ENCODE measurements at places on chromosomes 1 and 21.

DNA sequence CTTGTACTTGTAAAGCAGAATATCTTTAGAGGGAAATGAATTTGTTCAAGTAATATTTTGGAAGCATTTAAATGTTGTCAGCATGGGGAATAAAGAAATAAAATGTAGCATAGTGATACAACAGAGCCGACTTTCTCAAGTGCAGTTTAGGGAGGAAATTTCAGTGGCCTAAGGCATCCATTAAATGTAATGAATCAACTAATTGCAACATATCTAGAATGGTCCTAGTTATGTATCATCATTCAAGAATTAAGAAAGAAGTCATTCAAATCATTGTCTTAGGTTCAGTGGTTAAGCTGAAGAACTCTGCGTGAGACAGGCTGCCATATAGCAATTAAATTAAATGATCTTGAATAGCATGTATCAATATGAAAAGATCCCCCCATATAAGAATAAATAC lies 360.7 kb downstream of the TBX15 start:
- DNase-seq = no peak

- DNase-seq = no peak
Observed at GRCh38 chr1:25757846-25758185, 42.2 kb upstream of the SELENON start.

DNA sequence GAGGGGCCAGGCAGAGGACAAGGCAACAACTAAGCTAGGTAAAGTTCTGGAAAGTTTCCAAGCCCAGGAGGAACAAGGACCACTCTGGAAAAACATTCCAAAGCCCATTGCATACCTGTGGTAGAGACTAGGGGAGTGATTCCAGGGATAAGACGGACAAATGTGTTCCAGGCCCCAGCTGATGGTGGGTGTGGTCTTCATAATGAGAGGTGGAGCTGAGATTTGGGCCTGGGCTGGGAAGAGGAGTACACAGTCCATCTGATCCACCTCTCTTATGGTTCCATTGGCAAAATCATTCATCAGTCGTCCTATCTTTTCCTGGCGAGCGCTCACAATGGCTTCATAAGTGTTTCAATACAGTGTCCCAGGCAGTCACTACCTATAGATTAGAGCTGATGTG lies 4.5 kb downstream of the KLHDC7A start:
- DNase-seq = no peak

DNA sequence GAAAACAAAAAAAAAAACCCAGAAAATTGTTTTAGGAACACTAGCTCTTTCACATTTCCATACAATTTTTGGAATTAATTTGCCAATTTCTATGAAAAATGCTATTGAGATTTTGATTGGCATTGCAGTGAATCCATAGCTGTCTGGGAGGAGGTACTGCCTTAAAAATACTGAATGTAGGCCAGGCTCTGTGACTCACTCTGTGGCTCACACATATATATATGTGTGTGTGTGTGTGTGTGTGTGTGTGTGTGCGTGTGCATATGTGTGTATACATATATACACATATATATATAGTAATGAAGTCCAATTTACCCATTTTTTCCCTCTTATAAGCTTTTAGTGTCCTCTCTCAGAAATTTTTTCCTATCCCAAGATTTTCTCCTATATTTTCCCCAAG lies 214.2 kb upstream of the DMRTA2 start:
- no peak for DNase-seq

DNA sequence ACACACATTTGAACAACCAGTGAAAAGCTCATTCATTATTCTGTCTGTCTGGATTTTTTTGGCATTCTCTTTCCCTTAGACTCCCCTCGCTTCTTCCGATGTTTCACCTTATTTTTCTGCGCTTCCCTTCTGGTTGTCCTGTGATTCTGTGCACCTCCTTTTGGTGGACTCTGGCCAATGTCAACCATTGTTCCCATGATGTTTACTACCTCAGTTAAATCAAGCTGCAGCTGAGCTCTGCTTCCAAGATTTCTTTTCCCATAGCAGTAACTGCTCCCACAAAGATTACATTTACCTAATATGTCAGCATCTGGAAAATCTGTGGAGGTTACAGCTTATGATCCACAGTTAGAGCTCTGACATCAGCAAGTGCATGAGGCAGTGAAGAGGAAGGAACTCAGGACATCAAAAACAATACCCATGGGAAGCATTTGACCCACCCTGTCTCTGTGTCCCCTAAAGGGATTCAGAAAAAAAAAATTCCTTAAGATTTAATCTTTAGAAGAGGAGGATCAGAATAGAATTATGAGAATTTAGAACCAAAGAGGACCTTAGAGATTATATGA lies 69.9 kb upstream of the ADAMTS5 start:
- DNase-seq = no peak

DNA sequence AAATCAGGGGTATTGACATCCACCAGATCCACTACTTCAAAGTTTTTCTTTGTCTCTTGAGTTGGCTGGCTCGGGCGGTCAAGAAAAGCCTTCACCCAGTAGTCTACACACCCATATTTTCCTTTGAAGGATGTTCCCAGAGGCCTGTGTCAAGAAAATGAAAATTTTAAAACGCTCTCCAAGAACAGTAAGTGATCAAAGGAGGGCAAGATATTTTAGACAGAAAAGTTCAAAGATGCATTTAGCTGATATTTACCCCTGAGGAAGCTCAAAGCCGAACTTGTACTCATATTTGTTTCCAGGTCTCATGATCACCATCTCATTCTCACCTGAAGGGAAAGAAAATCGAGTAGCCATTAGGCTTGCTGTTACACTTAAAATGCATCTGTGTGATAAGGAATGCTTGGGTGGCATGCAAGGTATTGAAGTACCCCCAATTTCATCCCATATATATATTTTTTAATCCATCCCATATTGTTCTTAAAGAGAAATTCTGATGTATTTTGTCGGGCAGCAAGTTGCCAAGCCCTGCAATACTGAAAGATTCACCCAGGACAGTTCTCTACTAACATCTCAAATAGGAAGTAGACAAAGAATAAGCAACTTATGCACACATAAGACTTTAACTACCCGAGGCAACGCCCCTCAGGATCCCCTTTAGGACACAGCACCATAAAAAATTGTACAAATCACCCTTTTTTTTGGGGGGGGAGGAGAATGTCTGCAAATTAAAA lies 1.1 kb downstream of the TXNIP start:
- peak; percentile 28 for DNase-seq

GRCh38 chr1:223819730-223820514 lies 25.8 kb downstream of the TP53BP2 start:
- DNase-seq = no peak

GRCh38 chr1:212671342-212672031 lies 28.2 kb downstream of the BATF3 start:
- peak; percentile 94 for DNase-seq

DNA sequence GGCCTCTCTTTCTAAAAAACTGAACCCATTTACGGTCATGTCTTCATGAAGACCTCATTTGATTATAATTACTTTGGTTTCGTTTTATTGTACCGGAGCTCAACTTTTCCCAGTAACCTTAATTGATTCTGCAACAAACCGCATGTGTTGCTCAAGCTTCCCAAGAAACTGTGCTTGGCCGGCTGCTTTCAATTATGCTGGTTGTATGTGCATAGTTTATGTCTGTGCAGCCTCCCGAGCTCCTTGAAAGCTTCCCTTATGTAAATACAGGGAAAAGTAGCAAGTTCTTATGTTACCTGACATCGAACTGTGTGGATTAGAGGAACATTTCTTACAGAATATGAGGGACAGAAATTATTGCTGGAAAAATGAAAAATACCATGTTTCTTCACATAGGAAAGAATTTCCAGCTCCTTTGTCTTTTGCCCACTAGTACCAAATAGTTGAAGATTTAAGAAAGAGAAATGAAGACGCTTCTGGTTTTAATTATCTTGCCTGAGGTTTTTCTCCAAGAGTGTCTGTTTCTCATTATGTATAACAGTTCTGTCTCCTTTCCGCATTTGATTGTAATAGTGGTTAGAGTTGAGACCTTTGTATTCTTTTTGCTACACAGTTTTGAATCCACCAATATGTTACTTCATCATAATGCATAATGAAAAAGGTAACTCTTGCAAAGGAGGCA lies 2.1 kb downstream of the VCAM1 start:
- DNase-seq = no peak

- DNase-seq = no peak
Observed at GRCh38 chr21:40271164-40271563, 403.9 kb downstream of the PCP4 start.

- no peak for DNase-seq
Observed at GRCh38 chr1:173048621-173049321, 2.0 kb downstream of the TNFSF18 start.

DNA sequence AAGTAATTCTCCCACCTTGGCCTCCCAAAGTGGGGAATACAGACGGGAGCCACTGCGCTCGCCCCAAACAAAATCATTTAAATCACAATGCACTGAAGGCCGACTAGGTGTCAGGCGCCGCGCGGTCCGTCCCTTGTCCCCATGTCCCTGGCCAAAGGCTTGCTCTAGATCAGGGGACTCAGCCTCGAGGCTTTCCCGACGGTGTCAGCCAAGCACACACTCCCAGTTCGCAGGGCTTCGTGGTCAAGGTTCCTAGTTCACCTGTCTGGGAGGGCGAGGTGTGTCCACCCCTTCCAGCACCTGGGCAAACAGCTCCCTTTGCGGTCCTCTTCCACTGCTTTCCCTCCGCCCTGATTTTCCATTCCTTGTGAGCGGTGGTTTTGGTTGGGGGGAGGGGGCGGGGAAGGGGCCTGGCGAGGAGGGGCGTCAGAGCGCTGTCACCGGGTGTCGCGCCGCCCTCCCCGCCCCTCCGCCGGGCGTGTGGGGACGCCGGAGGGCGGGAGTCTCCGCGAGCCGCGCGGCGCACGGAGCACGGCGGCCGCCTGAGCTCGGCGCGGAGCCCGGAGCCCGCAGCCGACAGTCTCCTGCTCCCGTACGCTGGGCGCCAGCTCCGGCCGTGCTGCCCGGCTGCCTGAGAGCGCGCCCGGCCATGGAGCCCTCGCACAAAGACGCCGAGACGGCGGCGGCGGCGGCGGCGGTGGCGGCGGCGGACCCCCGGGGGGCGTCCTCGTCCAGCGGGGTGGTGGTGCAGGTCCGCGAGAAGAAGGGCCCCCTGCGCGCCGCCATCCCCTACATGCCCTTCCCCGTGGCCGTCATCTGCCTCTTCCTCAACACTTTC lies at the start of gene STUM:
STUM (plus strand) TSS at position 509 of the 838 bp plus-strand sequence; CDS start at position 650, 141 bp downstream.
- DNase-seq = peak; percentile 7

DNA sequence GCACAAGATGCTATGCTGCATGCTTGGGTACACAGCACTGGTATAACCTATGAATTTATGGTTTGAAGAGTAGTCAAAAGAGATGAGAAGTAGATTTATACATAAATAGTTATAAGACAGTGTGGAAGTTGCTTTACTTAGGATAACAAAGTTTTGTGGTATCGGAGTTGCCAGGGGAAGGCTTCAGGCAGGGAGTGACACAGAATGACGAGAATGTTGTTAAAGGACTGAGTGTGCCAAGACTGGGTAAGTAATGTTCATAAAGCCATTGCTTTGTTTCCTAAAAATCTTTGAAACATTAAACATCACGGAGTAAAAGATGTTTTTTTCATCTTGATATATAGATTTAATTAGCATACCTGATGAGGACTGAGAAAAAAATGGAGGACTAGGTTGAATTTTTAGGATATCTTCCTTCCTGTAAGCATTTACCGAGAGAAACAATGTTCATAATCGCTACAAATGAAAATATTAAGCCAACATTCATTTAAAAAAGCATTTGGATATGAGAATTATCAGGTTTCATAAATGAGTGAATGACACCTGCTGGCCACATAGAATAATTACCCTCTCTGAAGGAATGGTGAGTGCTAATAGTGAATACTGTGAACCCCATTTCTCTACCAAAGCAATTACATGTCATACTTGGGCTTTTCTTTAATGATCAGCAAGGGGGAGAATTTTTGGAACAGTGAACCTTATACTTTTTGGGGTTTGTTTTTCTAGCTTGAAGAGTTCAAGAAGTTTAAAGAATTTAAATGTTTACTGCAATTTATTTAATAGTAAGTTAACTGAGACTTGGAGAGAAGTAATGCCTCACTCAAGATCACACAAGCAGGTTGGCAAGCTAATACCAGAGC lies 28.4 kb downstream of the EXTL2 start:
- peak; percentile 57 for DNase-seq

DNA sequence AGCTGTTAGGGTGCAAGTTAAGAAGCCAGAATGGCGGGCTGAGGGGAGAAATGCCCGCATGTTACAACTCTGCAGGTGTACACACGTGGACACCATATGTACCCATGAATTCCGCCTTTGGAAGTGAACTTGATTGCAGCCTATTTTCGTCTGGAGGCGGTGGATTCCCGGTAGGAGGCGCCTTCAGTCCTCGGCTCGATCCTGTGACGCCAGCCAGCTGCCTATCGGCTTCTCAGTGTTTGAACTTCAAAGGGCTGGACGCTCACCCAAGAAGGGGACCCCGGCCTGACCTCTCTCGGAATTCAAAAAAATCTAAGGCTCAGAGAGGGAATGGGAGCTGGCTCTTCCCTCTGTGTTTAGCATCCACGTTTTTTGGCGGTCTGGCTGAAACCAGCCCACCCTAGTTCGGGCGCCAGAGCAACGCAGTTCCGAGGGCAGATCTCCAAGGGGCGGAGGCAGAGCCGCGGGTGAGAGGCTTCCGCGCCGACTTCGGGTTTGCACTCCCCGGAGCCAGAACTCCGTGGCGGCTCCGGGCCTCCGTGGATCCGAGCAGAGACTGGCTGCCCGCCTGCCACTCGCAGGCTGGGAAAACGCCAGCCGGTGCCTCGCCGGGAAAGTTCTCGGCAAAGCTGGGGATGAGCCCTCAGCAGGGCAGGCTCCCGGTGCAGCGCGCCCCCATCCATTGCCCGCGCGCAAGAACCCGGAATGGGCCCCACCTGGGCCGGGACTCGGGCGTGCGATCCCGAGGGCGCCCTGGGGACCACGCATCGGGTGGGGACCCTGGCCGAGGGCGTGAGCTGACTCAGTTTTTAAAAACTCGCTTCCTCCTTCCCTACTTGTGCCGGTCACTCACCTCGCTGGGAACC lies 996 bp upstream of the TMEM51 start:
- no peak for DNase-seq

DNA sequence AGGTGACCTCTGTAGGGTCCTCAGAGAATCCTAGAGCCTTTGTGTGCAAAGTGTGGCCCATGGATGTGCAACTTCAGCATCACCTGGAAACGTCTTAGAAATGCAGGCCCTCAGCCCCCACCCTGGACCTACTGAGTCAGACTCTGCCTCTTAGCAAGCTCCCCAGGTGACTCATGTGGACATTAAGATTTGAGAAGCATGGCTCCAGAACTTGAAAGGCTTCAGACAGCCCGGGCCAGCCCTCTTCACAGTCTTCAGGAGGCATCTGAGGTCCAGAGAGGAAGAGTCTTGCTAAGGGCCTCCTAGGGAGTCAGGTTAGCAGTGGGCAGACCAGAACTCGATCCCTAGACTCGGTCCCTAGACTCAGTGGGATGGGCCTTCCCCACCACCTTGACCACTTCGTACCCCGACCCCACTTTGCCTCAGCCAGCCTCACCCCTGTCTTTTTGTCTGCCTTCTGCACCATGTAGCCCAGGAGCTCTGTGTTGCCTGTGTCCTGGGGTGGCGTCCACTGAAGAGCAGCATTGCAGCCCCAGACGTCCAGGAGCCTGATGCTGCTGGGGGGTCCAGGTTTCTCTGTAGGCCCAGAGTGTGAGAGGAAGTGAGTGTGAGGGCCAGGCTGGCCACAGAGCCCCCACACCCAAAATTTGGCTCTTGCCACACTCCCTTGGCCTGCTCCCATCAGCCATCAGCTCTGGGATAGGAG lies 4.8 kb downstream of the MYBPH start:
- no peak for DNase-seq

Measured in Kasumi-1 (cell line).